ENCODE measurements at places on chromosomes 5 and 9.

GRCh38 chr9:69759421-69760277 is at the start of gene PTAR1:
PTAR1 (minus strand) TSS chr9:69760011; CDS start chr9:69759938, 73 bp downstream.
- peak; percentile 87 for DNase-seq

DNA sequence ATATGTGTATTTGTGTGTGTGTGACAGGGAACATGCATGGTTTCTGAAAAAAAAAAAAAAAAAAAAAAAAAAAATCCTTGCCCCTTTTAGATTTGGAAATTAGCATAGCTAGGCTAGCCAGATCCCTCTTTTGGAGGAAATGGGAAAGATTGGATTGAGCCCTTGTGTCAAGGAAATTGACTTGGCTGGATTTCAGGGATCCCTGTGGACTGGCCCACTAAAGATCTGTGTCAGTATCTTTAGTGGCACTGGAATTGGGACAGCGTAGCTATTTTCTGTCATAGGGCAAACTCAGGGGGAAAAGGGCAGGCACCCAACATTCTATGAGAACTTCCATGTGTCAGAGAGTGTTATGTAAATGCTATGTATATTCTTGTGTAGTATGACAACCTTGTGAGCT is 35.4 kb downstream of the SH3GL2 start:
- no peak for DNase-seq

- no peak for DNase-seq
Measured at GRCh38 chr5:98631311-98632054, 142.0 kb upstream of the RGMB start.

DNA sequence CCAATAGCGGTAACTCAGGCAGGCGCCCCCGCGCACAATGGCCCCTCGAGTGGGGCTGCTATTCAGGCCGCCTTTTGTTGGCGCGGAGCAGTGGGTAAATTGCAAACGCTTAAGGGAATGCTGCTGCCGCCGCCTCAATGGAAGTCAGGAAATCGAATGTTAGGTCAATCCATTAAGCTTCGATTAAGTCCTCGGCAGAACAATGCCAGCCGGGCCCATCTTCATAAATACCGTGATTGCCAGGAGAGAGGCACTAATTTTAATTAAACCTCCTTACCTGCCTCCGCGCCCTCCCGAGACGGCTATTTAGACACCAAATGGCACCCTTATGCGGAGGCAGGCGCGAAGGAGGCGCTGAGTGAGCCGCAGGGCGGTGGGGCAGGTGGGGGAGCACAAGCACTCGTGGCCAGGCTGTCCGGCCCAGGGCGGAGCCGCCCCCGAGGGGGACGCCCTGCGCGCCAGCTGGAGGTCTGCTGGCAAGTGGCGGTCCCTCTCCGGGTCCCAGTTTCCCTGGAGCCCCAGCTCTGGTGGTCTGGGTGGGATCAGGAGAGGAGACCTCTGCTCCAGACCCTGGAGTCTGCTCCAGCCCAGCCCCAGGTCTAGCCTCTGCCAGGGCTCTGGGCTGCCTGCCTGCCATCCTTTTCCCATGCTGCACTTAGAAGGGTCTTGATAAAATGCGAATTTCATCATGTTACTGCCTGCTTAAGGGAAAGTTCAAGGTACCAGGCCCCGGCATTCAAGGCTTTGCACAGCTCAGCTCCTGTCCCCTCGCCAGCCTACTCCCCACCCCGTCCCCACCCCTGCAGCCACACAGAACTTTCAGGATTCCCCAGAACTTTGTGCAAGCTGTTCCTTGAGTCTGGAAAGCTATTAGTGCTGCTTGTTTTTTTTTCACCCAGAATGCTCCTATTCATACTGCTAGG is 19.7 kb downstream of the NR5A1 start:
- DNase-seq = no peak

GRCh38 chr9:110110154-110110553 is 97.8 kb downstream of the C9orf152 start:
- no peak for DNase-seq

DNA sequence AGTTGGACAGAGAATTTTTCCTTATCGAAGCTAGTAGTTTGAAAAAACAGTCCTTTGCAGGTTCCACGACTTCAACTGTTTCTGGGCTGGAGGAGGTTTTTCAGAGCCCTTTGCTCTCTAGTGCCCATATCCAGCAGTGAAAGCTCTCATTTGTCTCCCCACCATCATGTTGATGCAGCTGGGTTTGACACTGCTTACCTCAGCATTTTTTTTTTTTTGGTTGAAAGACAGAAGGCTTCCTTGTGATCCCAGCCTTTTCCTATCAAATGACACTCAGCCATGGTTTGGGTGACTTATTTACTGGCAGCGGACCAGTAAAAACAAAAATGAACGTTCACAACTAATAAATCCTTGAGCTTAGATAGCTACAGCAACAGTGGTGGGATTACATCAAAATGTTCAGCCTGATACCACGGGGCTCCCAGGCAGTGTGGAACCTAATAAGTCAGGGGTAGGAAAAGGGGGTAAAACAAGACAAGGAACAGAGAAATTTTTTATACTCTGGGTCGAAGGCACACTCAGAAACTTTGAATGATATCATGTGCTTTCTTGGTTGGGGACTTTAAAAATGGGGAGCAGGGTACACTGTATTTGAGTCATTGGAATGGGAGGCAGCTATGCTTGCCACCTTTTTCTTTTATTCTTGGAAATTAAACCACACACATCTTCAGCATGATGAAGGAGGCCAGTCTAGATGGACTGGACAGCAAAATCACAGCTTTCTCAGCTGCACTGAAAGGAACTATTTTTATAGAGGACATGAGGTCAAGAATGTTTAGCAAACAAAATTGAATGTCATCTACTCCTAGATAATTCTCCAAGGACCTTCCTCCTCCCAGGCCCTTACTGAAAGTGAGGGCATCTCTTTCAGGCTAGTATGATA is 308.9 kb upstream of the MPDZ start:
- no peak for DNase-seq

DNA sequence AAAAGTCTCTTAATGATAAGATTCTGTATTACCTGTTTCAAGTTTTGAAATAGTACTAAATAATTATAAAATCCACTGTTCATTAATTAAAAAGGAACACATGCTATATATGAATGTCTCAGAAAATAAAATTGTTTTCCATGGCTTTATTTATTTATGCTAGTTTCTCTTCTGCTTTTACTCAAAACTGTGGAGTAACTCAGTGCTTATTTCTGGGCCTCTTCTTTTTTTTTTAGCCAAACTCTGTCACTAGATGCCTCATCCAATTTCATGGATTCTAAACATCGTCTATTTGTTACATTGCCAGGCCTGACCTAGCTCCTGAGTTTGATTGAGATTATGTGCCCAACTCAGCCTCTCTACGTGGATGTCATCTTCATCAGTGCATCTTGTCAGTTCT is 1509.7 kb downstream of the MAT2B start:
- no peak for DNase-seq

DNA sequence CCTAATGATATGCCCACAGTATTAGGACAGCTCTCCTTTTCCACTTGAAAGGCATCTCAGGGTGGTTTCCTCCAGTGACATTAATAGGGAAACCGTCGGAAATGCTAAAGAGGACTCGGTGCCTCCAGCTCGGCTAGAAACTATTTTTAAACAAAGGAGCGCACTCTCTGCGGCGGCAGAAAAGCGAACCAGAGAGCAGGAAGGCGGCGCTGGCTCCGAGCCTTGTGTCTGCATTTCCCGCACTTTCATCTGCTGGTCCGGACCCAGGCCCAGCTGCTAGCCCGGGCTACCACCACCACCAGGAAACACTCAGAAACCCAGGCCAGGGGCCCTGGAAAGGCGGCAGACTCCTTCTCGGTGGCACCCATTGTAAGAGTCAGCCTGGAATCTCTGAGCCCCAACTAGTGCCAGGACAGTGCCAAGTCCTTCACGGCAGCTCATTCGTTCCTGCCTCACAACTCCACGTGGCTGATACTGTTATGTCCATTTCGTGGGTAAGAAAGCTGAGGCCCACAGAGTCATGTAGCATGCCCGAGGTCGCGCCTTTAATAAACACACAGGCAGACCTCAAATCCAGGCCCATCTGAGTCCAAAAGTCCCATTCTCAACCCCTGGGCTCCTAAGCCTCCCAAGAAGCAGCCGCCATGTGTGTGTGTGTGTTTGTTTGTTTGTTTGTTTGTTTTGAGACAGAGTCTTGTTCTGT is 73.9 kb downstream of the VAV2 start:
- no peak for DNase-seq

DNA sequence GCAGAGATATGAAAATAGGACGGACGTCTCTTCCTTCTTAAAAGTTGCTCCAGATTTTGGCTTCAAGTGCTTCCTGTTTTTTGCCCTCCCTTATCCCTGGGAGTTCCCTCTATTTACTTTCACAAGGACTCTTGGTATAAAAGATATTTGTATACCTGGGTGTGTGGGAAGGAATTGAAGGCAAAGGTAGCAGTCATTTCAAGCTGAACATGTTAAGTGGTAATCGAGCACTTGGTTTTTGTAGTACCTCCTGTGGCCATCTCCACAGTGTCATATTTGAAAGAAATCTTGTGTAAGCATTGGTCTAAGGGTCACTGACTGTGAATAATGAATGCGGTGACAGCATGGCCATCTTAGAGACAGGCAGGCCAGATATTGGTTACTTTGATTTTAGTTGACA is 593.6 kb downstream of the MTRR start:
- DNase-seq = no peak

DNA sequence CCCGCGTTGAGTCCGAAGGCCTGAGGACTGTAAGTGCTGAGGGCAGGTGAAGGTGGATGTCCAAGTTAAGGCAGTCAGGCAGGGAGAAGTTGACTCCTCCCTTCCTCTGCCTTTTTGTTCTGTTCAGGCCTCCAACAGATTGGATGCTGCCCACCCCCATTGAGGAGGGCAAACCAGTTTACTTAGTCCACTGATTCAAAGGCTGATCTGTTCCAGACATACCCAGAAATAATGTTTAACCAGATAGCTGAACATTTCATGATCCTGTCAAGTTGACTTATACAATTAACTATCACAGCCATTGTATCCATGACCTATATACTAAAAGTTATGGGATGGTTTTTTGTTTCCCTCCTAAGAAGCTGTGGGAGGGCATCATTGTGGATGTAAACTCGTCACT is 8.3 kb upstream of the TEX48 start:
- DNase-seq = no peak

GRCh38 chr9:134053401-134053871 is 14.4 kb downstream of the BRD3 start:
- no peak for DNase-seq

- no peak for DNase-seq
Measured at GRCh38 chr9:89013660-89014059, 22.4 kb downstream of the S1PR3 start.

DNA sequence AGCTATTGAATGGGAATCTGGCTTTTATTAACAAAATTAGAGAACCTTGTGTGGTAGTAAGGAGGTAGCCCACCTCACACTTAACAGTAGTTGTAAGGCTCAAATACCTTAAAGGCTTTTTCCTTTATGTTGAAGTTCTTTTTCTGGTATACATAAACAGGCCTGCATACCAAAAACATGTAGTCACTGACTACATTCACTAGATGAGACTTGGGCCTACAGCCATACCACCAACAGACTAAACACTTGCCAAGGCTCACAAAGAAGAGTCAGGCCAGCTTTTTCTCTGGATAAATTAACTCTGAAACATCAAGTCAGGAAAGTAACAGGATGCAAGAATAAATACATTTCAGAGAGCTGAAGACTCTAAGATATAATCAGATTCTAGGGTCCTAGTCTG is 78.6 kb upstream of the MPDZ start:
- no peak for DNase-seq

DNA sequence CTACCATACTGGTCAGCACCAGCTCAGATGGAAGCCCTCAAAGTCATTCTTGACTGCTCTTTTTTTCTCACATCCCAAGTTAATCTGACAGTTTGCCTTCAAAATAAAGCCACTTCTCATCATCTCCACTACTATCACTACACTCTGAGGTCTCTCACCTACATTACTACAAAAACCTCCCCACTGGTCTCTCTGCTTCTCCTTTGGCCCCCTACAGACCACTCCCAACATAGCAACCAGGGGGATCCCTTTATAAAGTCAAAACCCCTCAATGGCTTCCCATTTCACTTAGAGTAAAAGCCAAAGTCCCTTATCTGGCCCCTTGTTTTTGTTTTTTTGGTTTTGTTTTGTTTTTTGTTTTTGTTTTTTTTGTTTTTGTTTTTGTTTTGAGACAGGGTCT is 4.6 kb downstream of the ARAP3 start:
- DNase-seq = peak; percentile 45

- no peak for DNase-seq
Measured at GRCh38 chr5:6408627-6409446, 30.5 kb upstream of the MED10 start.

Data from NCI-H526 (cell line).